DMS153 (cell line): ENCODE measurements at places on chromosomes 16 and 17.

GRCh38 chr16:15460601-15461000 is 26.2 kb downstream of the BMERB1 start:
- DNase-seq, result no peak

DNA sequence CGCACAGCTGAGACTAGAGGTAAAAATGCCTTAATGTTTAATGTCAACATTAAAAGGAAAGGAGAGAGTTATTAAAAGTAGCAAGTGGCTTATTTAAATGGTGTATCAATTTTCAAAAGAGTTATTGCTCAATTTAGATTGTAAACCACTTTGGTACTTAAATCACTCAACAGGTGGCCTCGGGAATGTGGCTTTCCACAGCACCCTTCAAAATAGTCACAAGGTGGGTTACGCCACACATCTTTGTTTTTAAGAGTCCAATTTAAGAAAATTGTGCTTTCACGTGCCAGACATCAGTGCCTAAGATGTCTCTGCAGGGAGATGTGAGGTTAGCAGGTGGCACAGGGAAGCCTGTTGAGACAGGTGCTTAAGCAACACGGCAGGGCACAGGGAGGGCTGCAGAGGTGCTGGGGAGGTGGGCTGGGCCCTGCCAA is 27.5 kb upstream of the ADCY7 start:
- no peak for DNase-seq

- no peak for DNase-seq
Observed at GRCh38 chr16:83799336-83799735, 8.4 kb upstream of the HSBP1 start.

DNA sequence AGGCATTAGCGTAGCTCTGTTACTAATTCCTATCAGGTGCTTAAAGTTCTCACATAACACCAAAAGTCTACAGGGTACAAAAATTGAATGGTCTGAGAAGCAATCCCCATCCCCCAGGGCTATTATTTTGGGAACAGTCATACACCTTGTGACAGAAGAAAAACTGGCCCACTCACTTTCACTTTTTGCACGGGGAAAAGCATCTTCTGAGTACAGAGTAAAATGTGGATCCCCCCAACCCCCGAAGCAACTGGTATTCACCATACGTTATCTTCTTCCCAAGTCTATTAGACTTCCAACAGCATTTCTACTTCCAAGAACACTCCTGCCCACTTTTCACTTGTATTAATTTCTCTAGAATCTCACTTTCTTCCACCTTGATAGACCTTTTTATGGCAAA is 11.8 kb downstream of the GGA3 start:
- no peak for DNase-seq

DNA sequence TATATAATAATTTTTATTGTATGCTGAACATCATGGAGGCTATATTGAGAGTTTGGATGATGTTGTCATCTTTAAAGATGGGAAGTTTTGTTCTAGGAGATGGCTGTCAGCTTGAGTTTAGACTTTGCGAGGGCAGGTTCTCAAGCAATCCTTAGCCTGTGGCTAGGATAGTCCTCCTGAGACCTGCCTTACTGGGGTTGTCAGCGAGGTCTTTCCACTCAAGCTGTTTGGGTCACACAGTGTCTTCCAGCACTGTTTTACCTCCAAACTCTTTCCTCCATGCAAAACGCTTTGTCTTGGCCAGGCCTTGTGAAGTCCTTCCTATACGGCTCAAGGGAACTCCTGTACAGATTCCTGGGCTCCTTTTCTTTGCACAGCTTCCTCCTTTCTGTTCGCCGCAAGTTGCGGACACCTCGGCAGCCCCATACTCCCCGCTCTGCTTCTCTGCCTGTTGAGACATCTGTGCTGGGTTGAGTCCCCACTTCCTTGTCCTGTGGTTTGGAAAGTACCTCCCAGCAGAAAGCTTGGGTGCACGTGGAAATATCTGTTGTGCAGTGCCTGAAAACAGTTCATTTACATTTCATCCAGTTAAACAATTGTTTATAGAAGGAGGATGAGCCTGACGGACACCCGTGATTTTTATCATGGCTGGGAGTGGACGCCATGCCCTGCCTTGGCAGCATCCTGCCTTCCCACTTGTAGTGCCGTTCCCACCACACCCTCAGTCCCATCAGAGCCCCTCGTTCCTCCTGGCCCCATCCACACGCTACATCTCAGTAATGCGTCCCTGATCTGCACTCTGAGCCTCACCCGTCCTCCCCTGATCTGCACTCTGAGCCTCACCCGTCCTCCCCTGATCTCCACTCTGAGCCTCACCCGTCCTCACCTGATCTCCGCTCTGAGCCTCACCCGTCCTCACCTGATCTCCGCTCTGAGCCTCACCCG is 55.0 kb upstream of the CBFA2T3 start:
- no peak for DNase-seq

GRCh38 chr17:30226878-30227277 is 8.6 kb downstream of the SLC6A4 start:
- DNase-seq, result no peak

- peak; percentile 35 for DNase-seq
Observed at GRCh38 chr17:76506408-76507345, 5.5 kb upstream of the RHBDF2 start.

DNA sequence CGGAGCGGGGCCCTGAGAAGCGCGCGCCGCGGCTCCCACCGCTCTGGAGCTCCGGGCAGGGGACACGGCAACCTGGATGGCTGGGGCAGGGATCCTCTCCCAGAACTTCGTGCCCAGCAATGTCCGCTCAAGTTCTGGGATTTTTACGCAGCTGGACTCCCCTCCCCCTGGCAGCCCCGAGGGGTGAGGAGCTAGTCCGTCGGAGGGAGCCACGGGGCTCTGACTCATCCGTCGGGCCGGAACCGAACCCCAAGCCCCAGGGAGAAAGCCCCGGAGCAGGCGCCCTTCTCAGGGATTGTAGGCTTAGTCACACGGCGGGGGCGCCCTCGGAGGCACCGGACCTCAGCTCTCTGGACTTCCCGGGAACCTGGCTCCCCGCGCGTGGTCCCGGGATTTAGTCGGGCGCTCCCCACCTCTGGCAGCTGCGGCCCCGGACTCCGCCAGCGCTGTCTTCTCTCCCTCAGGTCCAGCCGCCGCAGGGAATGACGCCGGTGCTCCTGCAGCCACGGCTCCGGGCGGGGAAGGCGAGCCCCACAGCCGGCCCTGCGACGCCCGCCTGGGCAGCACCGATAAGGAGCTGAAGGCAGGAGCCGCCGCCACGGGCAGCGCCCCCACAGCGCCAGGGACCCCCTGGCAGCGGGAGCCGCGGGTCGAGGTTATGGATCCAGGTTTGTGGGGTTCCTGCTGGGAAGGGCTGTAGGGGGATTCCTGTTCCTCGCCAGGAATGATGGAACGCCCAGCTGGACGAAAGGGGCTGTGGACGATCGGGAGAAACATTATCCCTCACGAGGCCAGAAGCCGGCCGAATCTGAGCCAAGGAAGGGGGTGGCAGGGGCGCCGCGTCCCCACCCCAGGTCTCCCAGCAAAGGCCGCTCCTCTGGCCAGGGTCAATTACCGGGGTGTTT is 830 bp downstream of the SPHK1 start:
- no peak for DNase-seq

GRCh38 chr16:78727536-78727935 is 628.1 kb downstream of the WWOX start:
- DNase-seq, result no peak

GRCh38 chr17:39625198-39625785 is 1.5 kb upstream of the PPP1R1B start:
- no peak for DNase-seq

- peak; percentile 78 for DNase-seq
Observed at GRCh38 chr17:17280613-17281549, at the start of gene COPS3. Gene COPS3 (minus strand): TSS chr17:17281246. CDS start chr17:17281186, 60 bp downstream.
